ENCODE measurements at places on chromosomes 12 and 14. TPM values are rescaled to one million over a fixed set of nuclear protein-coding genes. Genes with fewer than 3 reads are reported as not detected.

Gene LRP1-AS
- total RNA-seq: not detected

- peak overlapping the region; percentile 79 for H3K4me3 ChIP-seq
- H3K4me1 ChIP-seq: peaks cover 31% of the 10 kb centered on the region
- H3K36me3 ChIP-seq: peaks cover 3% of the 10 kb centered on the region
- peak overlapping the region; percentile 81 for H3K27ac ChIP-seq
- DNase-seq: no peak
These were observed 1.7 kb downstream of the TPCN1 start for GRCh38 chr12:113222730-113223531.

Gene COCH
- 0.55 TPM for total RNA-seq

GRCh38 chr14:104422837-104423681 lies 156.5 kb upstream of the C14orf180 start:
- DNase-seq: peak; percentile 13
- no peaks in the 10 kb centered on the region for H3K4me1 ChIP-seq
- no peak overlapping the region for H3K4me3 ChIP-seq
- peaks cover 3% of the 10 kb centered on the region for H3K27me3 ChIP-seq

DNA sequence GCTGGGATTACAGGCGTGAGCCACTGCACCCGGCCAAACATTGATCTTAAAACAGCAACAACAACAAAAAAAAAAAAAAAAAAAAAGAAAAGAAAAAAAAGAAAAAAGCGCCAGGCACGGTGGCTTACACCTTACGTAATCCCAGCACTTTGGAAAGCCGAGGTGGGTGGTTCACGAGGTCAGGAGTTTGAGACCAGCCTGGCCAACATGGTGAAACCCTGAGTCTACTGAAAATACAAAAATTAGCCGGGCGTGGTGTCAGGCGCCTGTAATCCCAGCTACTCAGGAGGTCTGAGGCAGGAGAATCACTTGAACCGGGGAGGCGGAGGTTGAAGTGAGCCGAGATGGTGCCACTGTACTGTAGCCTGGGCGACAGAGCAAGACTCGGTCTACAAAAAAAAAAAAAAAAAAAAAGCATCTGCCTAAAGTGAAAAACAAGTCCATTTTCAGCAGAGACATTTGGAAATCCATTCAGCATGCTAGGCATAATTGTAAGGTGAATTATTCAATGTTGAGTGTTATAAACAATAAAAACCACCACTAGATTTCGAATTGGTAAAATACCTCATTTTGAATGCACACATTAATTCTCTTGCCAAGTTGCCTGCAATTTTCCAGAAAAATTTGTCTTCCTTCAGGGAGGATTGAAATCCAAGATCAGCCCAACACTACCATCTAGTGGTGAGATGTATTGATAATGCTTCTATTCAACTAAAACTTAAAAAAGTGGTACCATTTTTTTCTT lies 8.0 kb upstream of the CERS5 start:
- H3K4me3 ChIP-seq: no peak overlapping the region
- no peak overlapping the region for H3K27ac ChIP-seq
- H3K36me3 ChIP-seq: peaks cover 27% of the 10 kb centered on the region

Gene PGF
- total RNA-seq: 0.23 TPM

DNA sequence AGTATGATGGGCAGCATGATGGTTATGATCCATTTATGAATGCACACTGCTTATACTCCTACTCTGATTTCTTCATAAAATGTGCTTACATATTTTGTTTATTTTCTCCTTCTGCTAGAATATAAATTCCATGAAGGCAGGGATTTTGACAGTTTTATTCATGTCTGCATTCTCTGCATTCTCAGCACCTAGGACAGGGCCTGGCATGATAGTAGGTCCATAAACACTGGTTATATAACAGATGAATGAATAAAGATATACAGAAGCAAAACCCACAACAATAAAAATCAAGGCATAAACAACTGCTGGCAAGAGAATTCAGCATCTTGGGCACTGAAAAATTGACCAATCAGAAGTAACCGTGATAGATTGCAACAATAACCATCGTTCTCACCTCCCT lies 115.4 kb downstream of the WIF1 start:
- no peak for DNase-seq
- no peaks in the 10 kb centered on the region for H3K36me3 ChIP-seq
- H3K27ac ChIP-seq: no peak overlapping the region
- peaks cover 6% of the 10 kb centered on the region for H3K27me3 ChIP-seq
- no peaks in the 10 kb centered on the region for H3K4me1 ChIP-seq
- H3K4me3 ChIP-seq: no peak overlapping the region

Gene TMEM263
- 26.0 TPM for total RNA-seq

DNA sequence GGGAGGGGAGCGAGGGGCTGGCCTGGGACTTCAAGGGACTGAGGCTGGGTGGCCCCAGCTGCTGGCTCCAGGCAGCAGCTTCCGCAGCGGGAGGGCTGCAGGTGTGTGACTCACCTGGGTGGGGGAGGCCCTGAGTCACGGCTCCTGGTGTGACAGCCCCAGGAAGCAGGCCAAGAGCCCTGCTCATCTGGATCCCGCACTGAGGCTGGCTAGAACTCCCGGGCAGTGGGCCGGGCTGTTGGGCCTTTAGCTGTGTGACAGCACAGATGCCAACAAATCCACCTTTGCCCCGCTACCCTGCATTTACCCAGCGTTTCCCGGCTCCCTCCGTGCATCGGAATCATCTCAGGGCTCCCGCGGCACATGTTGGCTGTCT lies 180.0 kb upstream of the PRMT8 start:
- no peaks in the 10 kb centered on the region for H3K4me1 ChIP-seq
- no peak for DNase-seq
- H3K4me3 ChIP-seq: no peak overlapping the region
- H3K36me3 ChIP-seq: no peaks in the 10 kb centered on the region
- peaks cover 11% of the 10 kb centered on the region for H3K27me3 ChIP-seq

Data from activated CD4-positive, alpha-beta memory T cell treated with anti-CD3 and anti-CD28 coated beads, Interleukin-2, amount 10 ng/mL, durations not matched to agents 7 days and 5 days (primary cell).